GM23248 (cell line): ENCODE measurements at places on chromosomes 1 and 21. TPM values are rescaled to one million over a fixed set of nuclear protein-coding genes. Genes with fewer than 3 reads are reported as not detected.

OSCP1 gene
- total RNA-seq, result 6.6 and 6.9 TPM in 2 replicates

ARID4B gene
- 15.0 and 17.8 TPM in 2 replicates for total RNA-seq

ZNF695 gene
- 0.51 and 1.2 TPM in 2 replicates for total RNA-seq

S100A2 gene
- 1.7 and 9.0 TPM in 2 replicates for total RNA-seq

LCE3D gene
- total RNA-seq, result 0.51 TPM in 1 of 2 replicates, not detected in the other

NPPA gene
- total RNA-seq, result not detected in 2 replicates

NEK2 gene
- 11.3 and 13.8 TPM in 2 replicates for total RNA-seq

FMO1 gene
- total RNA-seq, result not detected in 2 replicates

TCHH gene
- total RNA-seq, result 0.22 TPM in 1 of 2 replicates, not detected in the other

DCST1 gene
- total RNA-seq, result not detected in 2 replicates

MYOG gene
- total RNA-seq, result not detected in 2 replicates
